ENCODE measurements at places on chromosomes 16 and 17.
A peak's percentile ranks its signal among the peaks of the same experiment; 100 is the strongest.

DNA sequence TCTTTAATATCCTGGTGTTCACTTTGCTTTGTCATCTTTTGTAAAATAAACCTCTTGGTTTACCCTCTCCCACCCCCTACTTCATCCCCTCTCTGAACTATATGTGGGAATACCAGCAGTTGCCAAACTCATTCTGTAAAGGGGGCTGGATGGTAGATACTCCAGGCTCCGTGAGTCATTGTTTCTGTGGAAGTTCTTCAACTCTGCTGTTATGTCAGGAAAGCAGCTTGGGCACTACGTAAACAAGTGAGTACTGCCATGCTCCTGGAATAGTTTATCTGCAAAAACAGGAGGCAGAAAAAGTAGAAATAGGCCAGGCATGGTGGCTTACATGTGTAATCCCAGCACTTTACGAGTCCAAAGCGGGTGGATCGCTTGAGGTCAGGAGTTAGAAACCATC, 17.6 kb downstream of the MVP start:
- no peak for DNase-seq

GRCh38 chr16:23523876-23524385, 13.6 kb upstream of the GGA2 start:
- no peak for DNase-seq

GRCh38 chr17:44827863-44828262, 2.2 kb downstream of the GJC1 start:
- no peak for DNase-seq

GRCh38 chr17:36864827-36865430, 72.3 kb upstream of the LHX1 start:
- DNase-seq = no peak

GRCh38 chr17:8801135-8801840, 2.1 kb upstream of the MFSD6L start:
- no peak for DNase-seq

DNA sequence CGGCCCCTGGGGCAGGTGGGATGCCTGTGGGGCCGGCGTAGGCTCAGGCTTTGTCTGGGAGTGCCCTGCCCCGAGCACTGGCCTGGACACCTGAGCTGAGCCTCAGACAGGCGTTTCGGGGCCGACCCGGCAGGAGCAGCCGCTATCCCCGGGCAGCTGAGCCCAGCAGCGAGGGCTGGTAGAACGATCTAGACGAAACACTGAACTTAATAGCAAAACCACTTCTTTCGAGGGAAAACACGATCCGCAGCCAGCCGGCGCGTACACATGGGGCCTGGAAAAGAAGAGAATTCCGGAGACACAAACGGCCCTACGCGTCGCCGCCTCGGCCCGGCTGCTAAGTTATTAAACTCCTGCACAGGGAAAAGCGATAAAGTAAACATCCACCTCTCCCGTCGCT, 22.0 kb upstream of the SSTR5 start:
- no peak for DNase-seq

DNA sequence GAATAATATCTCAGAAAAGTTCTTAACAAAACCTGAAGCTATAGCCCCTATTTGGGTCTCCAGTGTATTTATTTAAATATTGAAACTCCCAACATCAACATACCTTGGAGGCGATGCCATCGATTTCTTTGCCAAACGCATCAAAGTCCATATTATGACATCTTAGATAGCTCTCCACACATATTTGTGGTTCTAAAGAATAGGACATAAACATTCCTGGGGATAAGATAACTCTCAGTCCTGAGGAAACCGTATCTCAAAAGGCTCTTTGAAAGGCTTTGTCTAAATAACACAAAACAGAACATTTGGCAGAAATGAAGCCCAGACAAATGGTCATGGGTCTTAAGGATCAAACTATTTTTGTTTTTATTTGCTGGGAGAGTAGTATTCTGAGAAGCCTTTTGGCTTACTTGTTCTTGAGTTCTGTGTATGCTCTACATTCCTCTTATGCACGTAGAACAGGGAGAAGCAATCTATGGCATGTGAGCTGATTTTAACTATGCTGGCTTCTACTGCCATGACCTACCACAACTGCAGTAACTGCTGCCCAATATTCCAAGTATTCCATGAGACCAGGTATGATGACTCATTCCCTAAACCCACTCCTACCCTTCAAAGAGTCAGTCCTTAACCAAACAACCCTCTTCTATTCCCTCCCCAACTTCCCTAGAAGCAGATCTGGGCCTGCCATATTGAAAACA, 279.0 kb upstream of the ZFHX3 start:
- DNase-seq = no peak

- DNase-seq = no peak
These were observed 7.9 kb upstream of the THUMPD1 start for GRCh38 chr16:20749474-20749873.

DNA sequence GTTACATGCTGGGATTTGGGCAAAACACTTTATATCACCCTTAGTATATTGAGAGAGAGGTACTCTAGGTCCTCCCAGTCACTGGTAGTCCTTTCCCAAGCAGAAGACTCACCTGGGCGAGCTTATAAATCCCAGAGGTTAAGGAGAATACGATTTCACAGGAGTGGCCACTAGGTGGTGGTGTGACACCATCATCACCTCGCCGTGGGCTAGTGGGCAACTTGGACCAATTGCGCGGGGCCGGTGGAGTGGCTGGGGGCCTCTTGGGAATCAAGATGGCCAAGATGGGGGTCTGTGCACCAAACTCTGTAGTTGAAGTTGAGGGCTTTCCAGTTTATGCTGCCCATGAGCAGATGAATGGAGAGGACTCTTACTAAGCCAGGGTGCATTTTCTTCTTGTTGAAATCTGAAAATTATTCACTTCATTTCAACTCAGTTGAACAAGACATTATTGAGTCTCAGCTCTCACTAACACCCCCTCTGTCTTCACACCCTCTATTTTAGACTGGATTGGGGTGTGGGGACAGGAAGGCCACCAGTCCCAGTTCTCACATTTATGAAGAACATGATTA, 38.2 kb upstream of the PIRT start:
- DNase-seq = no peak

DNA sequence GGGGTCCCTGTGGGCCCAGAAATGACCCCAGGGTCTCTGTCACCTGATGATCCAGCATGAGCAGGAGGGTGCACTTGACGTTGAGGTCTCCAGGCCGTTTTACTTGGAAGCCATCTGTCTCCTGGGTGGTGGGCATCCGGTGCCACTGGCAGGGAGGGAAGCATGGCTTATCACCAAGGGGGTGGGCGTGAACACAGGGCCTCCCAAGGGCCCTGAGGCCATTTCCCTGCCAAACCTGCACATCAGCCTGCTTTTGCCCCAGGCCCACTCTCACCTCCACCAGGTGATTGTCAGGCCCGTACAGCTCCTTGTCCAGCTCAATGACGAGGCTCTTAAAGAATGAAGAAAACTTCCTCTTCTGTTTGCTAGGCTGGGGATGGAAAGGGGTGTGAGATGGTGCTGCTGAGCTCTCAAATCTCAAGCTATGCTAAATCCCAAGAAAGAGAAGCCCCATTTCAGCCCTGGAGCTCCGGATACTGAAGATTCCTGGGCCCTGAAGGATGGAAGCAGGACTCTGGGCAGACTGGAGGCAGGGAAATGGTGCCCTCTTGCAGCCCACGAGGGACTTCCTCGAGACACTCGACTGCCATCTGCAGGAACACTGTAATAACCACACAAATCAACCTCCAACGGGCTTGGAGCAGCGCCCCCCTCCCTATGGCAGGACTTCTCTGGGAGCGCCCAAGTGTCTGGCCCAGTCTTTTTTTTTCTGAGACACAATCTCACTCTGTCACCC, 7.1 kb upstream of the FTSJ3 start:
- peak; percentile 72 for DNase-seq
